ENCODE measurements at places on chromosomes 12 and 14.

DNA sequence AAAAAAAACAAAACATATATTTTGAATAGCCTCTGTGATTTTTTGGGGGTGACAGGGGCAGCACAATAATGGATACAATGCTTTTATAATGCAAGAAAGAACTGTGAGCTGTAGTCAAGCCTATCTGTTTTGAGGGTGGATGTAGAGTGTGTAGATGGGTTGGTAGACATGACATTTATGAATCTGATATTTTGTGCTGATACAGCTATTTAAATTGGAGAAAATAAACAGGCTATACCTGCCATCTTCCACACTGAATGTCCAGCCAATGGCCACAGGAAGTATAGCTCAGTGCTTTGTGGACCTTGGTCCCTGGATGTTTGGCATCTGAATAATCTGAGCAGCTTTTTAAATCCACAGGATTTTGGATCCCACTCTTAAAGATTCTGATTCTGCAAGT, 175.0 kb downstream of the NEDD1 start:
- no peak for DNase-seq

GRCh38 chr12:16437281-16437816, 89.9 kb downstream of the MGST1 start:
- no peak for DNase-seq

- DNase-seq, result no peak
These were observed 145.6 kb upstream of the NCOR2 start for GRCh38 chr12:124713041-124713435.

- DNase-seq, result no peak
These were observed 35.5 kb downstream of the RGS6 start for GRCh38 chr14:71967704-71968103.

GRCh38 chr12:81022531-81022930, 55.3 kb upstream of the ACSS3 start:
- no peak for DNase-seq

- DNase-seq, result peak; percentile 23
These were observed 129.3 kb upstream of the RAP1B start for GRCh38 chr12:68481181-68481941.

DNA sequence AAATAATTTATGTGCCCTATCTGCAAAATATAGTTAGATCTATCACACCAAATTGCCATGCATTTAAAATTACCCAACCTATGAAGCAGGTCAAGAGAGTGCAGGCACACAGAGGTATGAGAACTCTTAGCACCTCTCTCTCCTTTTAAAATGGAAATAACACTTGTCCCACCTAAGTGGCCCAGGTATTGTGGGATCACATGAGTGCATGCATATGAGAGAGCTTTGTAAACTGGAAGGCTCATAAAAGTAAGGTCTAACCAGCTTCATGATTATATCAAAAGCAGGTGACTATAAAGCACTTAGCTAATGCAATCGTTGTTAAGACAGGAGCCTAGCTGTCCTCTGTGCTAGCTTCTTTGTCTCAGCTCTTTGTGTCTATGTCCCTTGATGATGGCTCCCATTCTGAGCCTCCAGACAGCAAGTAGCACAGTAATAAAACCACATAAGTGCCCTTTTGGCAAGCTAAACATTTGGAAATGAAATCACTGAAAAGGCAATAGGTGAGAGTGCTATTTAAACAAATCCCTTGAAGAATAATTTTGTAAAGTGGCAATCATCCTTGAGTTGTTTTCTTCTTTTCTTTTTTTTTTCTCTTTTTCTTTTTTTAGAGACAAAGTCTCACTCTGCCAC, 219.0 kb downstream of the NTF3 start:
- no peak for DNase-seq

DNA sequence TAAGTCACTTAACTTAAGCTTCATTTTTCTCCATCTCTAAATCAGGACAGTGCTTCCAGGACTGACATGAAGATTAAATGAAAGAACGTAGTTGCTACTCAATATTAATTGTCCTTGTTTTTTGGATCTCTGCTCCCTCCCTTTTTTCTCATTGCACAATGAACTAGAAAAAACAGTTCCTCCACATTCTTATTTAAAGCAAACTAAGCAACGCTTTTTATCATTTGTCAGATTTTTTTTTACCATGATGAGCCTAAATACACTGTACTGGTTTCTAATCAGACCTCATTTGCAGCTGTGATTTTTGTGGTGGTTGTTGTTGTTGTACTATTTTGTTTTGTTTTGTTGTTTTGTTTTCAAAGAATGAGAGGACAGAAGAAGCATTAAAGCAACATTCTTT, 23.2 kb upstream of the PARP11 start:
- no peak for DNase-seq

- DNase-seq, result peak; percentile 90
These were observed 34.9 kb upstream of the SPTSSA start for GRCh38 chr14:34496679-34497513.

DNA sequence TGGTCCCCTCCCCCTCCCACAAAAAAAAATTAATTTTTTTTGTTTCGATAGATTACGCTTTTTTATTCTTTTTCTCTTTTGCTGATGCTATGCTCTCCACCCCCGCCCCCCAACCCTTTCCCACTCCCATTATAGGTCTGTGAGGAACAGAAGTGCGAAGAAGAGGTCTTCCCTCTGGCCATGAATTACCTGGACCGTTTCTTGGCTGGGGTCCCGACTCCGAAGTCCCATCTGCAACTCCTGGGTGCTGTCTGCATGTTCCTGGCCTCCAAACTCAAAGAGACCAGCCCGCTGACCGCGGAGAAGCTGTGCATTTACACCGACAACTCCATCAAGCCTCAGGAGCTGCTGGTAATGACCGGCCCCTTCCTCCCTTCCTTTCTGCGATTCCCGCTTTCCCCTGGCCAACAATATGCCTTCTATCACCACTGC, 2.3 kb downstream of the CCND2 start:
- DNase-seq, result no peak

DNA sequence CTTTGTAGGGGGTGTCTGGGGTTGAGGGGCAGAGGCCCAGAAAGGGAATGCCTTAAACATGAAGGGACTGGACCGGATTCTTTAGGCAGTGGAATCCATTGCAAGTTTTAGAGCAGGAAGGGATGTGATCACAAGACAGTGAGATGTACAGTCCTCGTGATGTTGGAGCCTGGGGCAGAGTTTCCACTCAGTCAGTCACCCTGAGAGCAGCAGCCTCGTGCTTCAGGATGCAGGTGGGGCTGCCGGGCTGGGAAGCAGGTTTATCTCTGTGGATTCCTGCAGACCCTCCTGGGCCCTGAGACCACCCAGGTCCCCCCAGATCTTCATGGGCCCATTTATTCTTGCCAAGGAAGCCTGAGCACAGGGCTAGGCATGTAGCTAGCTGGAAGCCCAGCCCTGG, 38.5 kb downstream of the RIN3 start:
- DNase-seq, result no peak

DNA sequence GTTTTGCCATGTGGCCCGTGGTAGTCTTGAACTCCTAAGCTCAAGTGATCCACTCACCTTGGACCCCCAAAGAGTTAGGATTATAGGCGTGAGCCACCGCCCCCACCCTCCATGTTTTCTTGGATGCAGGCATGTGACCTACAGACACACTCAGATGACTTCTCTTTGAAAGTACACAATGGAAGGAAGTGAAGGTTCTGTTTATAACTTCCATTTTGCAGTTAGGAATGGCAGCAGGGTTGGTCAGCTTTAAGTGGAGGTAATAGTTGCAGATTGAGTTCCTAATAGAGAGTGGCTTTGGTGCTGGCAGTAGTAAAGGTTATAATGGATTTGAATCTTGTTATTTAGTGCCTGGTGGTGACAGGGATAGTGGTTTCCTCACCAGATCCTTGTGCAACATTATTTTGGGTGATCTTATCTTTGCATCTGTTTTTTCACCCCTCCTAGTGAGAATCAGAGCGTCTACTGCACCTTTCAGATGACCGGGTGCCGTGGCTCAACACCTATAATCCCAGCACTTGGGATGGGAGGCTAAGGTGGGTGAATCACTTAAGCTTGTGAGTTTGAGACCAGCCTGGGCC, 15.3 kb downstream of the LARP4 start:
- no peak for DNase-seq

- DNase-seq, result no peak
These were observed 22.7 kb downstream of the TRAFD1 start for GRCh38 chr12:112148031-112148513.

GRCh38 chr14:91523972-91524371, 13.9 kb upstream of the PPP4R3A start:
- no peak for DNase-seq

DNA sequence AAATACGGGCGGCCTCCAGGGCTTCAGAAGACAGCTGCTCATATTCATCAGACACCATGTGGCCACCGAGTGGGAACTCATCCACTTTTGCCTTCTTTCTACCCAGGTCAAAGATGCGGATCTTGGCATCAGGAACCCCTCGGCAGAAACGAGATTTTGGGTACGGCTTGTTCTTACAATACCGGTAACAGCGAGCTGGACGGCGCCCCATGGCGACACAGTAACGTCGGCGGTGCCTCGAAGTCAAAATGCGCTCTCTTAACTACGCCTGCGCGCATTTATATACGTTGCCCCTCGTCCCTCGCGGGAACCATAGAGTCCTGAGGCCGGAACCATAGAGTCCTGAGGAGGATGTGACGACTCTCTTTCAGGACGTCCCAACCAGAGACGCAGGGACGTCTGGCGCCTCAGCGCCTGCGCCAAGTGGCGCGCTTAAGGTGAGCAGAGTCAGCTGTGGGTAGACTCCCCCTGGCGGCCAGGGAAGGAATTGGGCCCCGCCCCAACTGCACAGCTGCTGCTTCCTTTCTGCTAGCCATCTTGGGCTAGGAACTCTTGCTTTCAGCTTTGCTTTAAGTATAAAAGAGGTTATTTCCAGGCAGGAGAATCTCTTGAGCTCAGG, at the start of gene RPL10L:
RPL10L (minus strand) TSS at position 256 of the 619 bp plus-strand sequence; CDS start at position 211, 45 bp downstream.
- no peak for DNase-seq

DNA sequence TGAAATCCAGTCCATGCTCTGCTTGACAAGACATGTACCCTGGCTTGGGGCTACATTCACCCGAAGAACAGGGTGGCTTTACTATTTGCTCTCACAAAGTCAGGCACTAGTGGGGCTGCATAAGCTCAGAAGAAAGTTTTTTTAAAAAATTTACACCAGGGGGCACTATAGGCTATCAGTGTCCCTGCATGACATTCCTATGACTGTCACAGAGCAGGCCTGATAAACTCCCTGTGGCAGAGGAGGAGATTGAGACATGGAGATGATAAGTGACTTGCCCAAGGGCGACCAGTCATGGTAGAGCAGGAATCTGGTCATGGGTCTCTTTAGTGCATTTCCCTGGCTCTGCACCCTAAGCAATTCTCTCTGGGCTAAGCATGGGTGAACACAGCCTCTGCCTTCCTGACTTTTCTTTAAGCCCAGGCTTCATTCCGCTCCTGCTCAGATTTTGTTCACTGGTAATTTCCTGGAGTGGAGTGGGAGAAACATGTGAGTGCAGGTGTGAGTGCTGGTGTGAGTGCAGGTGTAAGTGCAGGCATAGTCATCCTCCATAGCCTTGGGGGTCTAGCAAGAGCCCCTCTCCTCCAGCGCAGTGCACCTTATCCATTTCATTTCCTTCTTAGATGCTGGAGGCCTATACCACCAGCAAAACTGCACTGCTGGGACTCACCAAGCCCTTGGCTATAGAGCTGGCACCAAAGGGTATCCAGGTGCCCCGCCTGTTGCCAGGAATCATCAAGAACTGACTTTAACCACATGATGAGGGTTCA, 91.6 kb downstream of the DHRS2 start:
- peak; percentile 79 for DNase-seq

DNA sequence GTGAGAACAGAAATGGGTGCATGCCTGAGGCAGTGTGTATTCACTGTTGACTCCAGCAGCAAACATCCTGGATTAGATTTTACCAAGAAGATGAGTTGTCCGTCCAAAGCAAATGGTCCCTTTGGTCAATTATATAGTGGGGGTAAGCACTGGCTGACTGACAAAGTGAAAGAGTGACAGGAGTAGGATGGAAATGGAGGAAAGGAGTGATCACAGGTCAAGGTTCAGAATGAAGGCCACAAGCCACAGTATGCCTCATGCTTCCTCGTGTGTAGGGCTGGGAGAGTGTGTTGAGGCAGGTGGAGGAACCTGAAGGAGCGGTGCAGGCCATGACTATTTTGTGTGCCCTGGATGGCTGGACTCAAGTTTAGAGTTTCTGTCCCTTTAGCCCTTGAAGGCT, 14.3 kb downstream of the DHRS2 start:
- DNase-seq, result no peak

- DNase-seq, result no peak
These were observed 126.8 kb upstream of the EVL start for GRCh38 chr14:99938376-99938775.

- DNase-seq, result no peak
These were observed 90.7 kb downstream of the NINJ2 start for GRCh38 chr12:572532-572899.

GRCh38 chr12:49375406-49375805, 8.1 kb downstream of the SPATS2 start:
- no peak for DNase-seq

GRCh38 chr12:121085069-121085468, 46.0 kb upstream of the OASL start:
- DNase-seq, result no peak

GRCh38 chr12:85445060-85445938, 165.3 kb downstream of the ALX1 start:
- DNase-seq, result no peak

GRCh38 chr14:23183479-23183878, at the start of gene SLC7A8:
Gene SLC7A8 (minus strand): TSS chr14:23183660. CDS start chr14:23182914, 746 bp downstream.
- DNase-seq, result peak; percentile 68

- no peak for DNase-seq
These were observed 1.5 kb downstream of the ITPK1 start for GRCh38 chr14:93114068-93114710.

GRCh38 chr12:117046011-117046369, 53.2 kb downstream of the TESC start:
- no peak for DNase-seq

All from GM03348 (cell line).